NCI-H1694 (cell line): ENCODE measurements at places on chromosomes 2 and 18.

DNA sequence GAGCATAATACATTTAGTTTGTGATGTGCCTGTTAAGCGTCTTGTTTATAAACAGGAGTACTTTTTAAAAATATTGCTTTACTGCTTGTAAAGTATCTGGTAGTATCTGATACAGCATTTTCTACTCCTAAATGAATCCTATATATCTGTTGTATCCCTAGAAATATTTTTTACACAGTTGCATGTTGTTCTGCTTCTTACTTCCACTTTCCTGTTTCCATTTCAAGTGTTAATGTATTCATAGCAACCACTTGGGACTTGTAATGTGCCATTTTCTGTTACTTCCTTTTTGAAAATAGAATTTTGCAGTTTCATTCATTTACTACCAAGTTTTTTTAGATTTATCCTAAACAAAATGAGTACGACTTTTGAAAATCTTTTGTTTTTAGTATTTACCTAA is 24.9 kb downstream of the CCNT2 start:
- DNase-seq = no peak

GRCh38 chr18:471716-472115 is 28.8 kb downstream of the COLEC12 start:
- DNase-seq = no peak

DNA sequence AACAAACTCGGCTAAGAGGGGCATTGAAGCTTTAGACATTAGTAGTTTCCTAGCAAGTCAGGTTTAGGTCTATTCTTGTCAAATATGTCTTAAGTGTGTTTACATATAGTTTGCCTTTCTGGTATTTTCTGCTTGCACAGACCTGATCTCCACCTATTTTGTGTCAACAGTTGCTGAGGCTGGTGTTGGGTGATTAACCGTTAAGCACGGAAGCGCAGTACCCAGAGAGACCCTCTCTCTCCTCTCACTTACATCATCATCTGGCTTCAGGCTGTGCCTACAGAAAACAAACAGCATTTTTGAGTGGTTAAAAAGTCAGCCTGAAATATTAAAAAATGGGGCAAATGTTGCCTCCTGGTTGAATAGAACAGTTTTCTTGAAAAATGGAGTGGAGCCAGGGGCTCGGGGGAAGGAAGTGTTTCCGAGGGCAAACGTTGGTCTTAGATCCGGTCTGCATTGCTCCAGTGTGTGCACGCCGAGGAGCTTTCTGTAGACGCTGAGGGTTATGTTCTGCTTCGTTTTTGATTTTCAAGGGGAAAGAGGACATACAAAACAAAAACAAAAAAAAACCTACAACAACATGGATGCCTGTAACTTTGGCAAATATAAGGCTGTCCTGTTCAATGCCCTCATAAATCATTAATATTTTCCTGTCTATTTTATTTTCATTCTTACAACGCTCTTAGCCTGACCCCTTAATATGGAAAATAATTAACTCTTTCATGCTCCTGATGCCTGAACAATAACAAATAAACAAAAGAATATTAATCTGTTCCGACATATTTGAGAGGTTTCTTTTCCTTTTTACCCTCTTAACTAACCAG is 120.8 kb downstream of the MEIS1 start:
- no peak for DNase-seq

GRCh38 chr2:26298638-26299393 is 47.1 kb upstream of the SELENOI start:
- no peak for DNase-seq

DNA sequence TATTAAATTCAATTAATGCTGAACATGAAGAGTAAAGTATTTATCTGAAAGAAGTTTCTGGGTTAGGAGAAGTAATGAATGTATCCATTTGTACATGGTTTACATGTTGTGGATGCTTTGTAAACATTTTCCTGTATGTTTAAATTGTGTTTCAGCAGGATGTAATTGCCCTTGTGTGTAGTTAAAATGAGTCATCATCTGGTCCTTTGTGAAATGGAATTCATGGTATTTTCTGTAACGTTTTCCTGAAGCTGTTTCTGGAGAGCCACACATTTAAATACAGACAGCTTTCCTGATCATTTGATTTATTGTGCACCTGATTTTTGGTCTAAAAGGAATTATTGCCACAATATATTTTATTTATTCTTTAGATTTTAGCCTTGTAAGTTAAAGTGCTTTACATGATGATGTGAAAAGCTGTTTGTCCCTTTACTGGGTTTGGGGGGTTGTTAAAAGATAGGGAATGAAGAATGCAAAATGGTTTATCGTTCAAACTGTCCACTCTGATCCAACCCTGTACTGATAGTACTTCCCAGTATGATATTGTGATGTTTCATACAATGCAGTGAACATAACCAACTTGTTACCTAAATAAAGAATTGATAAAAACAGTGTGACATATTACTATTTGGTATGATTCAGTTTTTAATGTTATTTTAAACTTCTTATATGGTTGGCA is 41.7 kb upstream of the SLC3A1 start:
- DNase-seq = no peak

- no peak for DNase-seq
Observed at GRCh38 chr18:57902721-57903120, 99.6 kb upstream of the ATP8B1 start.

- DNase-seq = no peak
Observed at GRCh38 chr18:48017635-48018034, 87.2 kb upstream of the SMAD2 start.

DNA sequence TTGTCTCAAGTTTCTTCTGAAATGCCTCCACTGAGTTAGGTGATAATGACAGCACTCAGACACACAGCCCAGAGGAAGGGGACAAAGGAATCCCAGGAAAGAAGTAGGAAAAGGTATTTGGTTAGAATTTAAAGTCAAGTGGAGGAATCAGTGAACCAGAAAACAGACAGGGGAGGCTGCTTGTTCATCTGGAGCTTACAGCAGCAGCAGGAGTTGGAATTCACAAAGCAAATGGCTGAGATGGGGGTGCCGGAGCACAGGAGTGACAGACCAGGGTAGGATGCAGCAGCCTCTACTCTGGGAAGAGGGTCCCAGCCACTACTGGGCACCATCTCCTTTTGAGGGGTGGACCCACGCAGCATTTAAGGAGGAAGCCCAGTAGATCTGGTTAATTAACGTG is 104.8 kb downstream of the ST6GAL2 start:
- DNase-seq = no peak

DNA sequence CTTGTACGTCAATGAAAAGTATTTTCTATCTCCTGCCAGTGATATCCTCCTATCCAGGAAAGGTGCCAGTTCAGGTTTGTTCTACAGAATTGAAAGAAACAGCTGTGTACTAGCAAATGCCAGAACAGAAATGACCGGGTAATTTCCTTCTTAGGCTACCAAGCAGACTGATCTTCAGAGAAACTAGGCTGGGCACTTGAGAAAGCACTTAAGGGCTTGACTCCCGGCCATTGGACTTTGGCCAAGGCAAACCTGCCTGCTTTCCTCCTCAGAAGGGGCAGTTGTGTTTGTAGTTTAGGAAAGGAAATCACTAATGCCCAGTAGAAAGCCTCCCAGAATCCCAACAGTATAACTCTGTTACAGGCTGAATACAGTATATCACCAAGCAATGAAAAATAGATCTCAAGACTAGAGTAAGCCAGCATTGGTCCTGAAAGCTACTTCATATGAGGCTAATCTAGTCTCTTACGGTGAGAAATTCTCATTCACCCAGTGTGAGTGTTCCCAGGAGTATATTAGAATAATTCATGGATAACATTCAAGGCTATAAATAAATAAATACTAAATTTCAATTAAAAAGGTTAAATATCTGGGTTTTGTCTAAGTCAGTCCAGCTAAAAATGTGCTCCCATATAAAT is 43.0 kb upstream of the COL5A2 start:
- no peak for DNase-seq

GRCh38 chr2:9791711-9792110 is 51.6 kb upstream of the TAF1B start:
- no peak for DNase-seq

- no peak for DNase-seq
Observed at GRCh38 chr2:53217250-53217649, 550.4 kb upstream of the CHAC2 start.
